ENCODE measurements at places on chromosomes 5 and 9.

GRCh38 chr5:144183254-144183889, 12.7 kb downstream of the KCTD16 start:
- no peak for DNase-seq

DNA sequence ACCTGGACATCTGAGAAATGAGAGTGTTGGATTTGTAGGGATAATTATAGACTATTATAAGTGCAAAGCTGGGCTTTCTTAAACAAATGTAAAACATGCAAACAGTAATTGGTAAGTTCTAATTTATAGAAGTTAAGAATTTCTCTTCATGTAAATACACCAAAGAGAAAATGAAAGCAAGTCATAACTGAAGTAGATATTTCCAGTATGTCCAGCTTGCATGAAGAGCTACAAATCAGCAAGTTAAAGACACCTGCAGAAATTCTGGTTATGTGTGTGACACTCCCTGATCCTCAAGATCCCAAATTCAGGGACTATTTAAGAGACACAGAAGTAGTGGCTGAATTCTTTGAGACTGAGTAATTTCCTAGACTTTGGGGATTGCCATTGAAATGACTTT, 308.9 kb downstream of the TLE4 start:
- DNase-seq, result no peak

- DNase-seq, result no peak
Measured at GRCh38 chr9:132288966-132289365, 65.8 kb downstream of the SETX start.

DNA sequence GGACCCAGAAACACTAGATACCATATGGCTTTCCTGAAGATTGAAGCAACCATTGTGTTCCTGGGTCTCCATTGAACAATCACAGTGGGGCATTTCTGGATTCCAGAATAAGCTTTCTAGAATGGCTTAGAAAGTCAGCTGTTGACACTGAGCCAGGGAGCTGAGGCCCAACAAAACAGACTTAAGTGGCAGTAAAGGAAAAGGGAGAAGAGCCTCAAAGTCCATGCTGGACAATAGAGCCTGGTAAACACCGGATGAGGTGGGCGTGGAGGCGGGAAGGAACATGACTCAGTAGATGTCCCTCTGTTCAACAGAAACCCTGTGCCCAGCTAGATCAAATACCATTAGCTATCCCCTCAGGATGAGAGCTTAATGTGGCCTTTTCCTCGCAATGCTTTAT, 14.8 kb downstream of the SPARC start:
- DNase-seq, result no peak

- no peak for DNase-seq
Measured at GRCh38 chr5:93874491-93874890, 133.1 kb upstream of the POU5F2 start.

GRCh38 chr9:88458716-88459465, 70.6 kb downstream of the SPIN1 start:
- no peak for DNase-seq

DNA sequence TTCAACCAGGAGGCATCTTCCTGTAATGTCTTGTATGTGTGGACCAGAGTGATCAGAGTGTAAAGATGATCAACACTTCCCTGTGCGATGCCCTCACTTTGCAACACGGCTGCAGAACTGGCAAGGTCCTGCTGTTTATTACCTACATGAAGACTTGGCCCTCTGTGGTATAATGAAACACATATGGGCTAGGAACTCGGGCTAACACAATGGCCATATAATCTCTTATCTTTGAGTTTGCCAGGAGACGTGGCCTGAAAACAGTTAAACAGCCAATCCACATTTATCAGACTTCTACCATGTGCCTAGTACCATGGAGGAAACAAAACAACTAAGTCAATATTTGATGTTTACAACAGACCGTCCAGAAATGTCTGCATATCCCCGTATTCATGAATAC, 145.5 kb downstream of the ZNF462 start:
- DNase-seq, result no peak

- DNase-seq, result no peak
Measured at GRCh38 chr5:180494510-180495181, 467 bp downstream of the CNOT6 start.

GRCh38 chr9:83633255-83633654, 10.3 kb downstream of the IDNK start:
- DNase-seq, result no peak
